ENCODE measurements at places on chromosomes 2 and 18.

DNA sequence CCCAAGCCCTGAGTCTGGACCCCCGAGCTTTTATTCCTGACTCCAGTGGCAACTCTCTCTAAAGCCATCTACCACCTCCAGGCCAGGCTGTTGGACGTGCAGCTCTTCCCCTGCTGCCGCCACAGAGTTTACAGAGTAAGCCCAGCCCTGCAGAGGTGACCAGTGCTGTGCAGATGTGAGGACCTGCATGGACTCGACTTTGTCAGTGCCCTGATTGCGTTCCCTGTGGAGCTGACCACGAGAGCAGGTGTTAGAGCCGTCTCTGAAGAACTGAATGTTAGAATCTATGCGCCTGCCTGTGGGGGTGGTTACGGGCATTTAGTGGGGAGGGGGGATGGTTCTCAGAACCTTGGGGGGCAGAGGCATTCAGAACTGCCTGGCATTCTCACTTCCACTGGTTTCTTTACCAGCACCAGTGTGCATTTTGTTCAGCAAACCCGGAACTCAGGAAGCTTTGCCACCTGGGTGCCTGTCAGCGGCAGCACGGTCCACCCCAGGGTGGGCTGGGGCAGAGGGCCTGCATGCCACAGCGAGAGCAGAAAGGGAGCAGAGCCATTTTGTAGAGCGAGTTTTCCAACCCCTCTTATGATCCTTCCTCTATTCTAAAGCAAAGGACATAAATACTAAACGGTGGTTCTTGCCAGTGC lies 137.9 kb downstream of the KLHL29 start:
- no peaks in the 10 kb centered on the region for H3K36me3 ChIP-seq
- peaks cover 75% of the 10 kb centered on the region for H3K4me1 ChIP-seq
- H3K4me3 ChIP-seq: no peak overlapping the region
- peaks cover 12% of the 10 kb centered on the region for H3K27me3 ChIP-seq
- no peak overlapping the region for H3K27ac ChIP-seq

- H3K27me3 ChIP-seq: no peaks in the 10 kb centered on the region
- no peaks in the 10 kb centered on the region for H3K4me1 ChIP-seq
- H3K4me3 ChIP-seq: no peak overlapping the region
- DNase-seq: no peak
- H3K36me3 ChIP-seq: peaks cover 52% of the 10 kb centered on the region
Measured at GRCh38 chr2:38808677-38809076, 30.7 kb downstream of the GEMIN6 start.

GRCh38 chr2:216732334-216732733 lies 37.0 kb upstream of the IGFBP5 start:
- H3K27me3 ChIP-seq: peaks cover 13% of the 10 kb centered on the region
- no peak overlapping the region for H3K27ac ChIP-seq

DNA sequence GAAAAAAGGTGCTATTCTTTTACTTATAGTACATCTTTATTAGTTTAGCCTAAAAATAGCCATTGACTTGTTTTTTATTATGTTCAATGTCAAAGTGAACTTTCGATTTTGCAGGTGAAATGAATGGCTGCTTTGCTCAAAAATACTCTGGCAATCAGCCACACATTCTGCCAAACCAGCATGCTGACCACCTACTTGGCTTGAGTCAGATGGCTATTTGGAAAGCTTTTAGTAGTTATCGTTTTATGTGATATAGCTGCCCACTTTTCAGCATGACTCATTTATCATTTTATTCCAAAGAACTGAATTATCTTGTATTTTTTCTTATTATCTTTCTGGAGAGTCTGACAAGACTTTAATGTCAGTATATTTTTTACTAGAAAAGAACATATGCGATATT lies 1615.8 kb upstream of the TMEFF2 start:
- no peaks in the 10 kb centered on the region for H3K27me3 ChIP-seq
- H3K36me3 ChIP-seq: no peaks in the 10 kb centered on the region
- DNase-seq: no peak
- H3K4me1 ChIP-seq: peaks cover 7% of the 10 kb centered on the region

GRCh38 chr2:199461711-199462346 lies 4.1 kb upstream of the SATB2 start:
- no peak overlapping the region for H3K27ac ChIP-seq
- peaks cover 44% of the 10 kb centered on the region for H3K4me1 ChIP-seq
- H3K27me3 ChIP-seq: peaks cover 68% of the 10 kb centered on the region
- peak overlapping the region; percentile 91 for H3K4me3 ChIP-seq

- no peak overlapping the region for H3K4me3 ChIP-seq
- no peaks in the 10 kb centered on the region for H3K36me3 ChIP-seq
- H3K4me1 ChIP-seq: peaks cover 11% of the 10 kb centered on the region
- H3K27ac ChIP-seq: no peak overlapping the region
Measured at GRCh38 chr2:30877833-30878232, 70.6 kb upstream of the CAPN13 start.

GRCh38 chr2:168920504-168921157 lies 19.5 kb downstream of the G6PC2 start:
- H3K27ac ChIP-seq: no peak overlapping the region
- peaks cover 3% of the 10 kb centered on the region for H3K27me3 ChIP-seq
- H3K4me3 ChIP-seq: no peak overlapping the region
- H3K36me3 ChIP-seq: no peaks in the 10 kb centered on the region
- DNase-seq: no peak
- no peaks in the 10 kb centered on the region for H3K4me1 ChIP-seq

- no peak for DNase-seq
- no peak overlapping the region for H3K4me3 ChIP-seq
- peaks cover 20% of the 10 kb centered on the region for H3K4me1 ChIP-seq
- H3K27ac ChIP-seq: no peak overlapping the region
- no peaks in the 10 kb centered on the region for H3K36me3 ChIP-seq
Measured at GRCh38 chr2:189214484-189214883, 34.9 kb upstream of the COL5A2 start.

DNA sequence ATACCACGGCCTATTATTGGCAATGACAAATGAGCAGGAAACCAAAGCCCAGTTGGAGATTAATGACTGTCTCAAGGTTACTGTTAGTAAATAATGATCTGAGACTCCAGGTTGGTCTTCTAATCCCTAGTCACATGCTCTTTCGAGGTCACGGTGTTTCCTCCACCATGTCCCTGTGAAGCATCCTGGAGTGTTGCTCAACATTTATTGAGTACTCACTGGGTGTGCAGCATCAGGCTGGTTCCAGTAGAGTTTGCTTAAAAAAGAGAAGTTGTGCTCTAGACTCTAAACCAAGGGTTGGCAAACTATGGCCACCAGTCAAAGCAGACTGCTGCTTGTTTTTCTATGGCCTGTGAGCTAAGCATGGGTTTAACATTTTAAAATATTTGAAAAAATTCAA lies 263.8 kb upstream of the ATP5MC3 start:
- no peak overlapping the region for H3K27ac ChIP-seq
- no peak overlapping the region for H3K4me3 ChIP-seq
- no peak for DNase-seq
- H3K36me3 ChIP-seq: no peaks in the 10 kb centered on the region
- H3K27me3 ChIP-seq: peaks cover 9% of the 10 kb centered on the region
- peaks cover 38% of the 10 kb centered on the region for H3K4me1 ChIP-seq

GRCh38 chr2:38935568-38936172 lies 46.0 kb downstream of the ARHGEF33 start:
- no peaks in the 10 kb centered on the region for H3K36me3 ChIP-seq
- H3K4me1 ChIP-seq: no peaks in the 10 kb centered on the region
- no peak for DNase-seq
- no peak overlapping the region for H3K4me3 ChIP-seq
- no peak overlapping the region for H3K27ac ChIP-seq
- H3K27me3 ChIP-seq: no peaks in the 10 kb centered on the region

DNA sequence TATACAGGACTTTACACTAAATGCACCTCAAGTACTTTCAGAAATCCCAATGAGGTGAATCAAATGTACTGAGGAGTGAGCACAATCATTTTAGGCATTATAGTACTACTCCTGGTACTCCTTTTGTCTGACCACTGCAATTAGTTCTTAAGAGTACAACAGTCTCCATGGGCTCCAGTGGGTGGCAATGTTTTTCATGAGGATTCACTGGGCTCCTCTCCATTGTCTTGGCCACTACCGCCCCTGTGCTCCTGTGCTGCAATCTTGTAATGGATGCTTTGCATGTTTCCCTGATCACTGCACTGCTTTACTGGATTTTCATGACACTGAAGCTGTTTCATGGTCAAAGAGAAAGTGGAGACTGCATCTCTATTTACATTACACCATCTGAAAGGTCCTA lies 268.5 kb upstream of the ZSWIM2 start:
- no peak overlapping the region for H3K4me3 ChIP-seq
- DNase-seq: no peak
- no peaks in the 10 kb centered on the region for H3K36me3 ChIP-seq
- H3K4me1 ChIP-seq: no peaks in the 10 kb centered on the region
- no peak overlapping the region for H3K27ac ChIP-seq

DNA sequence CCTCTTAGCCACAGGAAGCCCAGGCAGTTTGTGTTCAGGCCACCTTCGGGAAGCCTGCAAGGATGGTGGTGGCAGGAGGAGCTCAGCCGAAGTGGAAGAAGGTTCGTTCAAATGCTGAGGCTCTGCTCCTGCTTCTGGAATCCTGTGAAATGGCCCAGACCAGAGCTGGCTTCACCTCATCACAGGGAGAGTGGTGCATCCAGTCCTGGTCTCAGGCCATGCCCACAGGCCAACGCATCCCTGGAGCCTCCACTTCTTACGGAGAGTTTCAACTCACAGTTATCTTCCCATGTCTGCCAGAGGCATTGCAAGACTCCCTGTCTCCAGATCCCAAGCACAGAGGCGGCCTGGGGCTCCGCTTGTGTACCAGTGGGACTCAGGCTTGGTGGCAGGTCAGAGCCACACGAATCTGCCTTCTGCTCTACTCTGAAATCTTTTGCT lies 82.3 kb downstream of the NDUFA10 start:
- H3K27me3 ChIP-seq: no peaks in the 10 kb centered on the region
- no peak overlapping the region for H3K4me3 ChIP-seq
- H3K4me1 ChIP-seq: peaks cover 25% of the 10 kb centered on the region

GRCh38 chr2:240397924-240398645 lies 37.4 kb upstream of the GPC1 start:
- peaks cover 9% of the 10 kb centered on the region for H3K4me1 ChIP-seq
- peak; percentile 18 for DNase-seq
- no peak overlapping the region for H3K27ac ChIP-seq
- no peaks in the 10 kb centered on the region for H3K36me3 ChIP-seq
- H3K4me3 ChIP-seq: no peak overlapping the region

GRCh38 chr2:239108459-239108858 lies 260.6 kb downstream of the TWIST2 start:
- no peaks in the 10 kb centered on the region for H3K27me3 ChIP-seq
- peaks cover 5% of the 10 kb centered on the region for H3K36me3 ChIP-seq
- H3K27ac ChIP-seq: no peak overlapping the region

- peaks cover 25% of the 10 kb centered on the region for H3K36me3 ChIP-seq
- no peaks in the 10 kb centered on the region for H3K4me1 ChIP-seq
- peaks cover 6% of the 10 kb centered on the region for H3K27me3 ChIP-seq
- H3K27ac ChIP-seq: no peak overlapping the region
- H3K4me3 ChIP-seq: no peak overlapping the region
Measured at GRCh38 chr18:41436772-41437171, 518.3 kb upstream of the PIK3C3 start.

DNA sequence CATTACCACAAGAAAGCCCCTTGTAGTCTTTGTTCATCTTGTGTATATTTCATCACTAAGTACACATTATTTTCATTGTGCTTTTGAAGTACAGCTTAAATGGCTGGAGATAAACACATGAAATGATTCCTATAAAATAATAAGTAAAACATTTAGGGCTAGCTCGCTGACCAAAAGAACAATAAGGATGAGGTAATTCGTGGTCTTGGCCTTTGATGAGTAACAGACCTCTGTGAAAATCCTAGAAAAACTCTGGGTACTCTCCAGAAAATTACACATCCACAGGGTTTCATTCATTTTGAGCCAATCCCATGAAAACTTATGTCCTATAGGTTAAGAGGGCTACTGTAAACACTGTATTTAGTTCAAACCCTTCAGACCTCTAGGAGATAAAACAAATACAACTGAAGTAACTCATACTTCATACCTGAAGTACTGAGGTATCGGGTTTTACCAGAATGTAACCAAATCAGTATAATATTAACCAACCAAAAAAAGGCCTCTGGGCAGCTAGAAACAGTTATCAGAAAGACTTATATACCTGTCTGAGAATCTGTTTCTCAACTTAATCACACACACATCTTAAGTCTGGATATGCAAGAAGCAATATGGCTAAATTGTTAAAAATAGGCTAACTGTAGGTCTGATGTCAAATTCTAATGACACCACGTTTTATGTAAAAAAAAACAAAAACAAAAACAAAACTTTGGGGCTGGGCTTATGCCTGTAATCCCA lies 31.0 kb downstream of the CFAP36 start:
- no peak overlapping the region for H3K4me3 ChIP-seq
- no peaks in the 10 kb centered on the region for H3K27me3 ChIP-seq
- H3K27ac ChIP-seq: no peak overlapping the region
- H3K4me1 ChIP-seq: peaks cover 9% of the 10 kb centered on the region

- peaks cover 40% of the 10 kb centered on the region for H3K4me1 ChIP-seq
- no peaks in the 10 kb centered on the region for H3K36me3 ChIP-seq
- no peak overlapping the region for H3K27ac ChIP-seq
- H3K27me3 ChIP-seq: peaks cover 50% of the 10 kb centered on the region
- peak overlapping the region; percentile 69 for H3K4me3 ChIP-seq
- DNase-seq: no peak
Measured at GRCh38 chr2:96145848-96146152, 560 bp upstream of the DUSP2 start.

GRCh38 chr2:80269806-80270205 lies 34.7 kb downstream of the LRRTM1 start:
- no peak overlapping the region for H3K27ac ChIP-seq
- peaks cover 11% of the 10 kb centered on the region for H3K27me3 ChIP-seq
- no peak for DNase-seq
- peaks cover 4% of the 10 kb centered on the region for H3K4me1 ChIP-seq
- no peaks in the 10 kb centered on the region for H3K36me3 ChIP-seq

- H3K27me3 ChIP-seq: peaks cover 5% of the 10 kb centered on the region
- H3K27ac ChIP-seq: no peak overlapping the region
Measured at GRCh38 chr2:162328424-162329157, 10.1 kb upstream of the IFIH1 start.

- no peak overlapping the region for H3K4me3 ChIP-seq
- H3K4me1 ChIP-seq: peaks cover 6% of the 10 kb centered on the region
- peaks cover 43% of the 10 kb centered on the region for H3K27me3 ChIP-seq
- H3K27ac ChIP-seq: no peak overlapping the region
- no peaks in the 10 kb centered on the region for H3K36me3 ChIP-seq
- no peak for DNase-seq
Measured at GRCh38 chr18:47413327-47413726, 161.9 kb upstream of the SKOR2 start.

DNA sequence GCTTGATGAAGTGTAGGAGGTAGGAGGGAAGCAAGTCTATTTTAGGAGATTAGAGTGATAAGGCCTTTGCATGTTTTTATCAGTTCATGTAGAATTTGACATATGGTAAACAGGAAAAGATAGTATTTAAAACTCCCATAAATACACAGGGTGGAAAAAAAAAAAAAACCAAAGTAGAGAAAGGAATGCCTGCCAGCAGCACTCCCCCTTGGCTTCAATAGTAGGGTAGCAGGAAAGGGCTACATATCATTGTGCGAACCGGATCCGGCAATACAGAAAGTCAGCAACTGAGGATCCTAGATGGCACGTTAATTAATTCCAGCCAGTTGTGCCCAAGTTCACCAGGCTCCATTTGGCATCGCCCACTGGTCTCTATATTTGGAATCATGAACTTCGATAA lies 159.6 kb upstream of the SMIM21 start:
- H3K27ac ChIP-seq: no peak overlapping the region
- peaks cover 7% of the 10 kb centered on the region for H3K27me3 ChIP-seq
- DNase-seq: no peak

- H3K27me3 ChIP-seq: peaks cover 29% of the 10 kb centered on the region
- no peaks in the 10 kb centered on the region for H3K36me3 ChIP-seq
- H3K27ac ChIP-seq: peak overlapping the region; percentile 42
Measured at GRCh38 chr2:96148410-96149217, 3.4 kb upstream of the DUSP2 start.
